Dorsolateral prefrontal cortex (tissue), 122 donors: ENCODE measurements at places on chromosomes 12 and 14.

- no peak for DNase-seq
Observed at GRCh38 chr12:113515082-113515856, 43.6 kb upstream of the LHX5 start.

DNA sequence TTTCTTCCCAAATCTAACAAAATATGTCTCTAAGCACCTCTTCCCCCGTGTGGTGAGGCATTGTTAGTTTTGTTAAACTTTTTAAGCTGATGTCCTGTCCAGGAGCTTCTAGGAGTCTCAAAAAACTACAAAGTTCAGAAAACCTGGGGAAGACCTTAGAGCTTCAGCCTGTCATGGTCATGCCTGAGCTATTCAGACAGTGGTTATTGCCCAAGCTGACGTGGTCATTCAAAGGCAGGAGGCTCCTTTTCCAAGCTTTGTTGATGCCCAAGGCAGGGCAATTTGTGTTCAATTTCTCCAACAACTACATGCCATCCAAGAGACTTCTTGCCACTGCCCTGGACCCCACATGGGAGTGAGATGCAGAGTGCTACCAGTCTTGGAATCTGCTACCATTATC is 5.8 kb upstream of the LYZ start:
- DNase-seq: no peak

DNA sequence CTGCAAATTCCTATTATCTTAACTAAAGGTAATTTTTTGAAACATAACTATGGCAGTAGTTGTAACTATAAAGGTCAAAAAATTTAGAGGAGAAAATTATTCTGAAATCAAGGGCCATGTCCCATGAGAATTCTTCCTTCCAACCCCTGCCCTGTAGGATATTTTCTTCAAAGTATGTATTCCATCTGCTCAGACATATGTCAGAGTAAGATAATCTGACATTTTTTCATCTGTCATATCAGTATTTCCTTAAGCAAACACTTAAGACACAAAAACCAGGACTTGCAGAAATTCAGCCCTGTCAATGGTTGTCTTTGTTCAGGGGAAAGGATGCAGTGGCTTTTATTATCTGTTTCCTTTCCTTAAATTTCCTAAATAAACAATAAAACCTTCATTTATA is 36.3 kb downstream of the ACSS3 start:
- no peak for DNase-seq

DNA sequence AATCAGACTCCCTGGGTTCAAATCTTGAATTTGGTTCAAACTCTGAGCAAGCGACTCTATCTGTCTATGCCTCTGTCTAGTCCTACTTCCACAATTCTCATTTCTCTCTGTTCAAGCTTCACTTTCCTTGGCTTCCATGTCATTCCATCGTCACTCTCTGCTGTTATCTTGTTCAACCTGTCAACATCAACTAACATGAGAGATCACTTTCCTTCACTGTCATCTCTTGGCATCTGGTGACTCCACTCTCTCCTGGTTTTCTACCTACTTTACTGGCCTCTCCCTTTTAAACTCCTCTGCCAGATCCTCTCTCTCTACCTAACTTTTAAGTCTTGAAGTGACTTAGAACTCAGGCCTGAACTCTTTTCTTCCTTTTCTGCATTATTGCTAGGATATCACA is 240.2 kb downstream of the BCAT1 start:
- DNase-seq: no peak

DNA sequence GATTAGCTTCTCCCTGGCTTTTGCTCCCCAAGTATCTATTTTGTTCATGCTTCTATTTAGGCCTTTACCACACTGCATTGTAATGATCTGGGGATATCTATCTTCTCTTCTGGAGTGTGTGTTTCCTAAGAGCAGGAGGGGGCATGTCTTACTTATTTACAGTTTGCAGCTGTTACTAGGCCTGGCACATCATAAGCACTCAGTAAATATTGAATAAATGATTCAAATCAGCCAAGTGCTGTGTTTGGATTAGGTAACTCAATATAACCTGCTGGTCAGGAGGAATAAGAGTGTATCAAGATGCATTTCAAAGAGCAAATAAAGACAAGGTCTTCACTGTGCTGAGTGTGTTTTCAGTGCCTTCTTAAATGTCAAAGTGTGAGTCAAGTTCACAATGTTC is 186.1 kb downstream of the FOXG1 start:
- no peak for DNase-seq

- DNase-seq: peak; percentile 70
Observed at GRCh38 chr14:64628940-64629408, 75.2 kb upstream of the PLEKHG3 start.
